CD4-positive, alpha-beta T cell treated with Interleukin-1 beta for 1 hour (primary cell): ENCODE measurements at places on chromosomes 2 and 18.

GRCh38 chr2:215507136-215507535, 71.3 kb upstream of the FN1 start:
- DNase-seq, result no peak

DNA sequence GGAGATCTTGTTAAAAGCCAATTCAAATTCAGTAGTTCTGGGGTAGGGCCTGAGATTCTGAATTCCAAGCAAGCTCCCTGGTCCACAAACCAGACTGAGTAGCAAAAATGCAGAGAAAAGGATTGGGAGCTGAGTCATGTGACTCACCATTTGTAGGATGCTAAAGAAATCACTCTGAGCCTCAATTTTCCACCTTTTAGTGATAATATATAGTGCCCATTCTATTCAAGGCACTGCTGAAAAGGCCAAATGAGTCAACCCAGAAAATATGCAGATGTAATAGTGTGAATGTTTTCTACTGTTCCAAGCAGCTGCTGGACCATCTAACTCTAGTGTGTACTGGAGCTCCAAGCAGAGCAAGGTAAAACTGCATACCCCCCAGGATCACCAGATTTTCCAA, 47.2 kb downstream of the SLC14A2 start:
- DNase-seq, result no peak

DNA sequence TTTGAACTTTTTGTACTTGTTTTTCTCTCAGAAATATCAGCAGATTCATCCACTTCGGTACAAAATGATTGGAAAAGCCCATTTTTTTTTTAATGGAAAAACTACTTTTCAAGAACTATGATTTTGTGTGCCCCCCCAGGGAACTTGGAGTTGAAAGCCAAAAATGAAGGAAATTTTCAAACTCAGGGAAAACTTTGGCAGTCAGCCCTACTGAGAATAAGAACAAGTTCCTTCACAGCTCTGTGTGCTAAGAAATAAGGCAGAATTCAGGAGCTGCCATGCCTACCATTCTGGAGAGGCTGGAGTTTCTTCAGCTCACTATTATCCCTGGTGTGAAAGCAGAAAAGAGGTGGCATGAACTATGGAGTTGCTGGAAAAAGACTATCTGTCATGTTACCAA, 226.0 kb upstream of the SLC35G4 start:
- no peak for DNase-seq

DNA sequence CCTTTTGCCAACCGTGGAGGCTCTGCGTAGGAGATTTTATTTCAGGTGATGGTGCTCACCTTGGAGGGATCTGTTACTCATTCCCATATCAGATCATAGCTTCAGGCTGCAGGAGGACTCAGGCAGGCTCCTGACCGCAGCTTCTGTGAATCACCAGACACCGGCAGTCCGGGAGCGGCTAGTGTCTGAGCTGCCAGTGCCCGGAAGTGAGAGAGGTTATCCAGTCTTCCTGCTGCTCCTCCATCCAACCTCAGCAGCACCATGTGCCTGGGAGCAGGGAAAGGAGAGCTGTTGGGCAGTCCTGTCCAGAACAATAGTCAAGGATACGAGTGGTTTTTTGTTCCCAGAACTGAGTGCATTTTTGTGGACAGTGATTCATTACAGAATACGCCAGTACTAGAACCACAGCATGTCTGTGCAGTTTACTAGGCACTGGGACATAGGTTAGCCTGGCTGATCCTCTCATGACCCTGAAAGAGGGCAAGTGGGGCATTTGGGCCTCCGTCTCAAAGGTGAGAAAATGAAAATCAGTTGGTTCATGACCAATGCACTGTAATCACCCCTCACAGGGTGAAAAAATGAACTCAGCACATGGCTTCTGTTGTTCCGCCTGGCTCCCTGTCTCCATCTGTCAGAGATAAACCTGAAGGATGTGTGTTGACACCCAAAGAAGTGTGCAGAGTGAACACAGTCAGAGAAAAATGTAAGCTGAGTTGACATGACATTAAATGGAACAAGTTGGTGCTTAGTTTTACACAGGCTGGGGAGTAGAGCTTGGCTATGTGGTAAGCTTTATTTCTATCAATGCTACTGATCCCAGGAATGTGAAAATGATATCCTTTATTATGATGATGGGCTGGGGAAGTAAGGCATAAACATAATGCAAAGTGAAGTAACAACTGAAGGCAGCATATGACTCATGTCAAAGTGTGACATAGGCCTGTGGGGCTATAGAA, 12.2 kb downstream of the FHOD3 start:
- no peak for DNase-seq

DNA sequence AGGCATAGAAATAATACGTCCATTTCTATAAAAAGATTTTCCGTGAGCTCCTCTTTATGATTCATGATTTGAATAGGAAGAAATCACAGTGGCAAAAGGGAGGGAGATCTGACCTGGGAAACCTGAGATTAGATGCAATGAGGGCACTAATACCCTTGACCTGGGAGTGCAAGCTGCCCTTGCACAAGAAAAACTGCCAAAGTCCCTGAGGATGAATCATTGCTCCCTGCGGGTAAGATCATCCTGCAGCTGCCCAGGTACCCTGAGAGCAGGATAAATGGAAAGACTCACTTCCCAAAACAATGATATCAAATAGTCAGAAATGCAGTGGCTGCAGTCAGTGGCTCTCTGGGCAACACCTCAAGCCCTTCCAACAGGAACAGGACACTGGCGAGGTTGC, 11.6 kb downstream of the FHL2 start:
- no peak for DNase-seq

DNA sequence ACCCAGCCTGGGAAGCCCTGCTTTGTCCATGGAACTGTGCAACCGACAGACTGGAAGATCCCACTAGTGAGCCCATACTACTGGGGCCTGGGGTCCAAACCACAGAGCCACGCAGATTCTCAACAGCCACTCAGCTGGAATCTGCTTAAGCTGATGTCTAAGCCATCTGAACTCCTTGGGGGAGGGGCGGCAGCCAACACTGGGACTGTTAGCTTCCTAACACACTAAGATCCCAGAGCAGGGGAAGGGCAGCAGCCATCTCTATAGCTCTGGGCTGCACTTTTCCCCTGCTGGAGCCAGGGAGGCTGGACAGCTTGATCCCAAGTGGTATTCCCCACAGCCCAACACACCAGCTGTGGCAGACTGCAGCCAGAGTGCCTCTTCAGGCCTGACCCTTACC, 118.3 kb downstream of the RPRM start:
- no peak for DNase-seq

DNA sequence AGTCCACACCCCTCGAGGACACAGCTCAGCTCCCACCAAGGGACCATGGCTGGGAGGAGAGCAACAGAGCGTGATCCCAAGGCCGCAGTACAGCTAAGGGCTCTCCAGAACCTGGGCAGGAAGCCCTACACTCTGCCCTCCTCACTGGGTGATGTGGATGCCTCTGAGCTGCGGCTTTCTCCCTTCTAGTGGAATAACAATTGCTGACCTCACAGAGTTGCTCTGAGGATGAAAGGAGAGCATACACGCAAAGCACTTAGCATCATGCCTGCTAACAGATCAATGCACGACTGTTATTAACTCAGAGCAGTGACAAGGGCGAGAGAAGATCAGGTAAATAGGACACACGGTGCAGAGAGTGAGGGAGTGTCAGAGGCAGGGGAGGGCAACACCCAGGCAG, 74.2 kb downstream of the ZFP36L2 start:
- DNase-seq, result no peak

DNA sequence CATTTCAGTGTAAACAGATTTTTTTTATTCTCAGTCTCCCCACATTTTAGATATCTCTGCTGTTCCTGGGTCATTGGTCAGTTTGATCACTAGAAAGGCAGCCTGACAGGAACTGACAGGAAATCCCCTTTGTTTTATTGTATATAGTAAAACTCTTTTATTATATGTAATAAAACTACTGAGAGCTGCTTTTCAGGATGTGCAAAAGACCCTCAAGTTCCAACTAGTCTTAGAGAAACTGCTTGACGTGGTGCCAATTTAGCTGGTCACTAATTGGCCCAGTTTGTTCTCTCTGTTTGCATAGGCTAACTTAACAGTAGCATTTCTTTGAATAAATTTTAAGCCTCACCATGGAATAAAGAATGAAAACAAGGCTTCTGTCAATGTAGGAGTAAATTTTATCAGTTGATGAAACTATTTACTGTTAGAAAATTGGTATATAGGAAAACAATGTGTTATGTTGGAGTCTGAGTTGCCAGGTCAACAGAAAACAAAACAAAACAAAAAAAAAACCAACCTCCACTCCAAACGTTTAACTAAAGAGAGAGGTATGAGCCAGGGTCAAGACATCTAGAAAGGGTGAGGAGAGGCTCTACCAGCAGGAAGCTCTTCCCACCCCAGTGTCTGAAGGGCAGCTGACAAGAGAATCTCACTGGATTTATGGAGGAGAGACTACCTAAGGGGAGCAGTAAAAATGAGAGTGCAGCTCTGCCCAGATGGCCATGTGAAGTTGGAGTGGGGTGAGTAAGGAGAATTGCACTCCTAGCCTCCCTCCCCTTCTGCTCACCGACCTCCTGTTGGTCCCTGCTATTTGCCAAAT, 184.6 kb downstream of the ST6GAL2 start:
- no peak for DNase-seq
